NCI-H1694 treated with DMSO at 0.1 percent for 48 hours (cell line): ENCODE measurements at places on chromosomes 16 and 17.

GRCh38 chr17:79840269-79840988 lies 1.2 kb upstream of the CBX4 start:
- no peak for DNase-seq

- DNase-seq: no peak
Observed at GRCh38 chr17:14351493-14351892, 50.6 kb downstream of the HS3ST3B1 start.

- no peak for DNase-seq
Observed at GRCh38 chr16:84461413-84462295, 42.8 kb downstream of the MEAK7 start.

DNA sequence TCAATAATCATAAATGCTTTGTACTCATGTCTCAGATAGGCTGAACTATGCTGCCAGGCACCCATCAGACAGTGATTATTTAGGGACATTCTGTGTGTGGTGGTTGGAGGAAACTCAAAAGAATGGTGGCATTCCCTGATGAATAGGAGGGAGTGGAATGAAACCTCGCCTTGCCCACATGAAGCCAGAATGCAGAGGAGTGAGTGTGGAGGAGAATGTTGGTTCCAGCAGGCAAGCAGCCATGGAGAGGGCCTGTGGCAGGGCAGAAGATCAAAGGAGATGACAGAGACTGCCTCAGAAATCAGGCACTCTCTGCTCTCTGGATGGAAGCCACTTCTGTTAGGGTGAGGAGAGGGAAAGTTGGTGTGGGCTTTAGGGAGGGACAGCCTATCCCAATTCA lies 22.5 kb downstream of the KCTD19 start:
- DNase-seq: no peak

DNA sequence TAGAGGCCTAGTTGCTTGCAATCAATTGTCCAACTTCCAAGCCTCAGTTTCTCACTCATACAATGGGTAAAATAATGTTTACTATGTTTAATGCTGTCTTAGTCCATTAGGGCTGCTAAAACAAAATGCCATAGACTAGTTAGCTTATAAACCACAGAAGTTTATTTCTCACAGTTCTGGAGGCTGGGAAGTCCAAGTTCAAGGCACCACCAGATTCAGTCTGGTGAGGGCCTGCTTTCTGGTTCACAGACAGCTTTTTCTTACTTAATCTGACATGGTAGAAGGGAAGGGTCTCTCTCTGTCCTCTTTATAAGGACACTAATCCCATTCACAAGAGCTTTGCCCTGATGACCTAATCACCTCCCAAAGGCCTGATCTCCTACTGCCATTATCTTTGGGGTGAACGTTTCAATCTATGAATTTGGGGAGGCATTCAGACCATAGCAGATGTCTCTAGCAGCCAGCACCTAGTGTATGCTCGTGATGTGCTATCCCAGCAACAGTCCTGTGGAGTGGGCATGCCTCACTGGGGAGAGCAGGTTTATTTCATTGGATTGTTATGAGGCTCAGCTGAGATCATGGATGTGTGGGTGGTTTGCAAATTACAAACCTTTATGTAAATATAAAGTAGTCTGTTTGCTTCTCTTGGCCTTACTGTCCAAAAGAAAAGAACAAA lies 25.2 kb downstream of the YPEL2 start:
- no peak for DNase-seq

- DNase-seq: no peak
Observed at GRCh38 chr17:58320570-58321323, 7.8 kb downstream of the TSPOAP1 start.

DNA sequence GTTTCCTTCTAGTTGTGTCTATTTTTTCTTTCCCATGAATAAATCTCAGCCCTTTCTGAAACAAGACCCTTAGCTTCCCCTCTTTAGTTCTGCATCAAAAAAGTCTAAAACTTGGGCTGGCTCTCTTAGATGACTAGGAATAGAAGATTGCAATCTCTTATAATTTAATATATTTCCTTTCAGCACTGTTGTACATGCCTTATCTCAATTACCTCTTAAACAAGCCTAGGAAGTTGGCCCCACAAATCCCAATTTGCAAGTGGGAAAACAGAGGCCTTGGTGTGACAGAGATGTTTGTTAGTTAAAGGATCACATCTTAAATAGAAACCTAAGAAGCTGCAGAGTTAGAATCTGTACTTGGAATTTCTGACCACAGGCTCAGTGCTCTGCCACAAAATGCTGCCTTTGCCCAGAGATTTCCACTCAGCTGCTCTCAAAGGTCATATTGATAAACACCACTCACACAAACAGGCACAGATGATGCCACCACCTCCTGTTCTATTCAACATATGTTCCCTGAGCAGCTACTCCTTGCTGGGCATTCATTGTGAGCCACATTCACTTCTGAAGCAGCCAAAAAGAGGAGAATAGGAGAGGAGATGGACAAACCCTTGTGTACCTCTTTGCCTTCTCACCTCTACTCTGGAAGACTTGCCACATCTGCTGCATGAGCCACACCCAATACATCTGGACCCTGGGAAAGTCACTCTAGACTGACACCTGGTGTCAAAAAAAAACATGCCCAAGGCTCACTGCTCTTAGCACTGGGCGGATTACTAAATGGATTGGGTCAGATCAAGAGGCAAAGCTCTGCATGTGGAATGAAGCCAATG lies 5.5 kb downstream of the CCDC182 start:
- DNase-seq: peak; percentile 77

DNA sequence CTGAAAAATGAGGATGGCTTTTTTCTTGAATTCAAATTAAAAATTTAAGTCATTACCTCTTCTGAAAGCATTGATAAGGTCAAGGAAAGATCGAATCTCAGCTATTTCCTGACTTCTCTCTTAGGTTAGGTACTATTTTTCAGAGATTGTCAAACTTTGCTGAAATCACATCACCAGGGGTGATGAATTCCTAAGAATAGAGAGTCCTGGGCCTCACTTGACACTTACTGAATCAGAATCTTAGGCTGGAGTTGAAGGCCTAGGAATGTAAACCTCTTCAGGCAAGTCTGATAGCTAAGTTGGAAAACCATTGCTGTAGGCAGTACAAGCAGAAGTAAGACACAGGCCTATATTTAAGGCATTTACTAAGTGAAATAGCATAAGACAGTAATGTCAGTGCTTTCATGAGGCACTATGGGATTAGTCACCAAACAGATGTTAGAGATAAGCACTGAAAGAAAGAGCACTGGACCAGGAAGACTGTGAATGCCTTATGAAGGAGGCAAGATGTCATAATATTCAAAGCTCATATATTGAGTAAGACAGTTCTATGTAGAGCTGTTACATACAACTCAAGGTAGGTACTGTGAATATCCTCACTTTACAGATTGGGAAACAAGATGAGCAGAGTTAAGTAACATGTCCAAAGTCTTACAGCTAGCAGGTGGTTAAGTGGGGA lies 21.5 kb downstream of the DCAF7 start:
- no peak for DNase-seq

- DNase-seq: no peak
Observed at GRCh38 chr16:16996827-16997226, 473.9 kb downstream of the XYLT1 start.

DNA sequence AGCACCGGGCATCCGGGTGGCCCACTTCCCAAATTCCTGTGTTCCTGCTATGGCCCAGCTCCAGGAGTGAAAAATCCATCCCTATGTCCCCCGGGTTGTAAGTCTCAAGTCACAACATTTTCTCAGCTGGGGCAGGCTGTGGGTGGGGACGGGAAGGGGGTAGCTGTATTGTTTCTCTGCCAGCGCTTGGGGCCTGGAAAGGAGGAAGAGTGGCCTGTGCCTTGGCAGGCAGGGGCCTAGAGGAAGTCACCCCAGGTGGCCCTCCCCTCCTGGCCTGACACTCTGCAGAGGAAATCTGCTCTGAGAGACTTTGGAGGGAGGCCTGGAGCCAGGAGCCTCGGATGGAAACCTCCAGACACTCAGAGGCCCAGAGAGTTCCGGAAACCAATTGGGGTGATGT lies 10.6 kb upstream of the SCN4A start:
- no peak for DNase-seq

DNA sequence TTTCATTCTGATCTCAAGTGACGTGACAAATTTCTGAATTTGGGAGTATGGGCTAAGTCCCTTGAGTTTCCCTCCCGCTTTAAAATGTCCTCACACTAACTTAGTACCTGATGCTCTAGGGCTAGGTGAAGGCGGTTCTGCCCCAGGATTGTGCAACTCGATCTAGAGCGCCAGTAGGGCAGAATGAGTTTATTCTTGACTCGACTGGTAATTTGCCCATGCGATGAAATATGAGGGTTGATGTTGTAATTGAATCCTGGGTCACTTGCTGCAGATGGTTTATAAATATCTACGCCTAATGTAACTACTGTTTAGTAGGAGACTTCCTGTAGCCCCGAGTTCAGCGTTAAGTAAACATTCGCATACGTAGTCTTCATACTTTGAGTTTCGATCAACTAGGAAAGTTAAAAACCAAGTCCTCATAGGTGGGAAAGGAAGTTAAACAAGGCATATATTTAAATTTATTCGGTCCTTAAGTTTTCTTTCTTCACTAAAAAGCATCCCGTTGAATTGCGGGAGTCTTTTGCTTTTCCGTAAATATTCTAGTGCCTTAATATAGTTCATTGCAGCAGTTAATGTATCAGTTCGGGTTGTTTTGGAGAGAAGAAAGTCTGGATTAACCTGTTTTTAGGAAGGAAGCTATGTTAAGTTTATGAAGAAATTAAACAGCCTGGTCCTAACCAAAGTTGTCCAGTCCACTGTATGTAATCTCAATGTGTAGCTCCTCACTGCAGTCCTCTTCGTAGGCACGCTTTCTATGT lies 1.6 kb downstream of the CTCF start:
- DNase-seq: peak; percentile 39

GRCh38 chr17:82219753-82220709 lies 7.4 kb upstream of the CCDC57 start:
- DNase-seq: no peak

GRCh38 chr17:43030137-43030767 lies 5.2 kb downstream of the RND2 start:
- no peak for DNase-seq

DNA sequence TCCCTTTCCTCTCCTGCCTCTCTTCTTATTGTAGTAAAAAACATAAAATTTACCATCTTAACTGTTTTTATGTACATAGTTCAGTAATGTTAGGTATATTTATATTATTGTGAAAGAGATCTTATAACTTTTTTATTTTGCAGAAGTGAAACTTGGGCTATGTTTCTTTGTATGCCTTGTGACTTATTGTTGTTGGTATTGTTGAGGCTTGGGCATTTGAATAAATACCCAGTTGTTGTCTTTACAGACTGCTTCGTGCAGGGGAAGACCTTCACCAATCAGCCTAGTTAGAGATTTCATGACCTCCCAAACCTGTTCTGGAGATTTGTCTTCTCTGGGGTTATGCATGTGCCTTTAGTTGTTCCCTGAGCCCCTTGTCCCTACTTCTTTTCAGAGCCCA lies 31.9 kb downstream of the REXO5 start:
- DNase-seq: no peak

DNA sequence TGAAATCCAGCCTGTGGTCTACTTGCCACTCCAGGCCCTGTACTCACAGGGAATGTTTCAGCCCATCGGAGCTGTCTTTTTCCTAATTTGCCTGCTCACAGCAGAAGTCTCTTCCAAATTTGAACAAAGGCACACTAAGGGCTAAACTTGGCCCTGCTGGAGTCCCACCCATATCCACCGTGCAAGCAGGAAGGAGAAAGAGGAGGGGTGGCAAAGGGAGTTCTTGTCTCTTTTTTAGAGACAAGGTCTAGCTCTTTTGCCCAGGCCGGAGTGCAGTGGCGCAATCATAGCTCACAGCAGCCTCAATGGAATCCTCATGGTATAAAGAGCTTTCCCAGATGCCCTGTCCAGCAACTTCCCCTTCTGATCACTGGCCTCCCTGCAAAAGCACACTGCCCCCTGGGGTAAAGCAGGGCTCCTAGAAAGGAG lies 2.7 kb upstream of the PRM1 start:
- no peak for DNase-seq

DNA sequence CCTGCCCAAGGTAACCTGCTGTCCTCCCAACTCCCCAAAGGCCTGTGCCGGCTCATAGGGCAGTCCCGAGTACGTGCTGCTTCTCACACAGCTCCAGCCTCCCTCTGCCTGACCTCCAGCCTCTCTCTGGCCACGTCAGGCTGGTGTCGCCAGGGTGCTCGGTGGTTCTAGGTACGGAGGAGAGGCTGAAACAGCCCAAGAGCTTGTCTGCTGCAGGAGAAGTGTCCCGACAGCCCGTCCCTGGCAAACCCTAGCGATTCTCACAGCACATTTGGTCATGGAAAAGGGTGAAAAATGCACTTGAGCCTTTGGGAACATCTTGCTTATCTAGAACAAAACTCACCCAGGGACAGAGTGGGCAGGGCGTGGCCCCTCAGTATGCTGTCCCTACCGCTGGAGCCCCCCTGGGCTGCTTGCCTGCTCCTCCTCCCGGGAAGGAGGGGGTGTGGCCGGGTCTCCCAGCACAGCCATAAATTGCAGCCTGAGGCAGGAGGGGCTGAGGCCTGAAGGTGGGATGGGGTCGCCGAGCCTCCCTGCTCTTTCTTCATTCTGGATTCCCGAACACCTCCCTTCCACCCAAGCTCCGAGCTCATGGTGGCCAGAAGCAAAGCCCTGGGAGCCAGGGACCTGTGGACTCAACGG lies 40.4 kb downstream of the TIMM22 start:
- no peak for DNase-seq

GRCh38 chr16:89613954-89614459 lies 565 bp downstream of the DPEP1 start:
- no peak for DNase-seq

DNA sequence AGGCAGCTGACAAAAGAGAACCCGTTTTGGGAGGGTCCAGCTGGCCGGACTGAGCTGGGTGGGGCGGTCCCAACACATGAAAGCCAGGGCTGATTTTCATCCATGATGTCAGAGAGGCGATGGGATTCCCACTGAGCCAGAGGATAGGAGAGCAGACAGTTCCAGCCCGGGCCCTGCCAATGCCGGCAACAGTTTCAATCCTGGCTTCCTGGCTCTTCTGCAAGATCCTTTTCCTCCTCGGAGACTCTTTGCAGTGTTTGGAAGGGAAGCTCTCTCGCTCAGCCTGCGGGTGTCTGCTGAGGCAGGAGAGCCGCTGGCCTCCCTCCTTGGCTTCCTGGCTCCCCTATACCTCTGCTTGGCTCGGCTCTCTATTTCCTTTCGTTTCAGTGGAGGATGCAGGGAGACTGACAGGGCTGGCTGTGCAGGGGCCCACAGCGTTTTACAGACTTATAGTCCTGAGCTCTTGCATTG lies 145.5 kb upstream of the SOX9 start:
- DNase-seq: no peak

- no peak for DNase-seq
Observed at GRCh38 chr16:72902206-72902605, 145.7 kb downstream of the ZFHX3 start.

DNA sequence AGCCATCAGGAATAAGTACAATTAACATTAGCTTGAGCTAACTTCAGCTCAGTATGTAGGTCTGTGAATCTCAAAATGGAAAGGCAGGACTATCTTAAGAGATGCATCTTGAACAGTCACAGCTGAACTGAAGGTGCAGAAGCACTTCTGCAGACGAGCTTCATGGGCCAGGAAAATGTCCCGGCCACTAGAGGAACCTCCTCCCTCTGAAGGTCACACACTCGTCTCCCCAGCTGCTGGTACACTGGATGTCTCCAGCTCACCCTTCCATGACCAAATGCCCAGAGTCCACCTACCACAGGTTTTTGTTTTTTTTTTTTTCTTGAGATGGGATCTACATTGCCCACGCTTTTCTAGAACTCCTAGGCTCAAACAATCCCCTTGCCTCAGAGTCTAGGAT lies 33.2 kb downstream of the WDR59 start:
- no peak for DNase-seq

- peak; percentile 83 for DNase-seq
Observed at GRCh38 chr17:4583782-4584100, 588 bp upstream of the SMTNL2 start.
